Left ventricle myocardium inferior (tissue), 1 donor: ENCODE measurements at places on chromosomes 6 and 20.

DNA sequence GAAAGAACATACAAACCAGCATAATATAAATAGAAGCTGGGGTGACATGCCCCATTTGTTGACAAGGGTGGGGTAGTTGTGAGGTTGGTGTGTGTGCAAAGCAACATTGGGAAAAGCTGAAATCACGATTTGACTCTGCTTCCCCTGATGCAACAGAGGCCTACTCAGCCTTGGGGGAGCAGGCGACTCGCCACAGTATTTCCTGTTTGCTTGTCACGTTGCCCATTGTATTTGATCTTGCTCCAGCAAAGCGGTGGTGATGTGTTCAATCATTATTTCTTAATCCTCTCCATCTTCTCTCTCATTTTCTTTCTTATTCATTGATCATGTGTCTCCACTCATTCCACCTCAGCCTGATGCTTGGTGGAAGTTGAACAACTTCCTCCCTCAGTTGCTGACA is 165.8 kb upstream of the CITED2 start:
- no peak for DNase-seq

DNA sequence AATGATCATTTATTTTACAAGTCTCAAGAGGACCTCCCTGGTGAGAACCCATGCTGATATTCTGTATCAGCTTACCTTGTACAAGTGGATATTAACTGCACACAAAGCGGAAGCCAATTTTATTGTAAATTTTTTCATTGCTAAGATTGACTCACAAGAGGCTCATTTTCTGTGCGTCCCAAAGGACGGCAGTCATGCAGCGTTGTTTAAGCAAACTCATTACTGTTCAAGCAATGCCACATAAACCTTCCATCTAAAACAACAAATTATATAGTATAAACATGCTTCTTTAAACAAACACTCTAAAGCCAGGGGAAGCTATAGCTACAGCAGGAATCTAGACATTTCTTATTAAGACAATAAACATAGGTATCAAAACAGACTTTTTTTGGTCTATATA is 575.3 kb downstream of the FRK start:
- DNase-seq = no peak

- no peak for DNase-seq
These were observed 76.8 kb downstream of the TTLL2 start for GRCh38 chr6:167401525-167402194.

- no peak for DNase-seq
These were observed 185.8 kb downstream of the QKI start for GRCh38 chr6:163600331-163600730.

- no peak for DNase-seq
These were observed 3.2 kb upstream of the TREML1 start for GRCh38 chr6:41157323-41157722.

DNA sequence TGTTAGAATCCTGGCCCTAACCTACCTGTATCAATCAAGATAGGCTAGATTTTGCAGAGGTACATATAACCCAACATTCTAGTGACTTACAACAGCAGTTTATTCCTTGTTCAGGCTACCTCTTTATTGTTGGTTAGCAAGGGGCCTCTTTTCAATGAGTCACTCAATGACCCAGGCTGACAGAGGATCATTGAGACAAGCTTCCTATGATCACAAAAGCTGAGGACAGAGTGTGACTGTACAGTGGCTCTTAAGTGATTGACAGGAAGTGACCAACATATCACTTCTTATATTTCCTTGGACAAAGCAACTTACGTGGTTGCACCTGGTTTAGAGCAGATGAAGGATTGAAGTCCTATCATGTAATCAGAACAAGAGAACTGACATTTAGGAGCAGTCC is 740.9 kb downstream of the FRK start:
- DNase-seq = no peak

DNA sequence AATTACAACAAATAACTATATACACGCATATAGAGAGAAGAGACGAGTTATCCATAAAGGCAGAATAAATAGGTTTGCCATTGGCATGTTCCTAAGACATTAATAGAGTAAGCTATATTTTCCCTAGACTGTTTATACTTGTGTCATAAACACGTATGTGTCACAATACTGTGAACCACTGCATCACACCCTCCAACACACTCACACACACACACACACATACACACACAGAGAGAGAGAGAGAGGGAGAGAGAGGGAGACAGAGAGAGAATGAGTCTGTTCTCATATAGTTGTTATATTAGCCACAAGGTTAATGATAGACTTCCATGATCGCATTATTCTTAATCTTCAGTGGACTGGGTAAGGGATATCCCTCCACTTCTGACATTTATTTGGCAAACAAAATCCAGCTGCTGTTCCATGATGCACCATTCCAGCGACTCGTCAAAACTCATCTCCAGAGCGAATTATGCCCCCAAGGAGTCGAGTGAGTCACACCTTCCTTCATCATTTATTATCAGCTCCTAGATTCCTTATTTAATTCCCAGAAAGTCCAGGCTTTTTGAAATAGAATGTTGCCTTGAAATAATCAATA is 82.8 kb upstream of the HIVEP1 start:
- no peak for DNase-seq

DNA sequence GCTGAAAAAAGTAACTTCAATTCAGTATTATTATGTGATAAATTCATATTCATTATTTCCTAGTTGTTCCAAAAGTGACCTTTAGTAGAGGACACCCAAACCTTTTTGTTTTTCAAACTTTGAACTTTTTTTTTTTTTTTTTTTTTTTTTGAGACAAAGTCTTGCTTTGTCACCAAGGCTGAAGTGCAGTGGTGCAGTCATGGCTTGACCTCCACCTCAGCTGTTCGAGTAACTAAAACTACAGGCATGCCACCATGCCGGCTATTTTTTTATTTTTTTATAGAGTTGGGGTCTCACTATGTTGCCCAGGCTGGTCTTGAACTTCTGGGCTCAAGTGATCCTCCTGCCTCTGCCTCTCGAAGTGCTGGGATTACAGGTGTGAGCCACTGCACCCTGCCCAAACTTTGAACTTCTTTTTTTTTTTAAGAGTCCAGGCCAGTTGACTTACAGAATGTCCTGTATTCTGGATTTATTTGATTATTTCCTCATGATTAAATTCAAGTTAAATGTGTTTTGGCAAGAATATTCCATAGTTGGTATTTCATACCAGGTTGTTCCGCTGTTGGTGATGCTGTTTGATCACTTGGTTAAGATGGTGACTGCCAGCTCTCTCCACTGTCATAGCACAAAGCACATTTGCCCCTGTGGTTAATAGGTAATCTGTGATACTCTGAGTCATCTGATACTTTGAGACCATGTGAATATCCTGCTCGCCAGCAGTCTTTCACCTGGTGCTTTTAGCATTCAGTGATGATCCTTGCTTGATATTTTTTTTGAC is 48.0 kb downstream of the VAPB start:
- DNase-seq = no peak

DNA sequence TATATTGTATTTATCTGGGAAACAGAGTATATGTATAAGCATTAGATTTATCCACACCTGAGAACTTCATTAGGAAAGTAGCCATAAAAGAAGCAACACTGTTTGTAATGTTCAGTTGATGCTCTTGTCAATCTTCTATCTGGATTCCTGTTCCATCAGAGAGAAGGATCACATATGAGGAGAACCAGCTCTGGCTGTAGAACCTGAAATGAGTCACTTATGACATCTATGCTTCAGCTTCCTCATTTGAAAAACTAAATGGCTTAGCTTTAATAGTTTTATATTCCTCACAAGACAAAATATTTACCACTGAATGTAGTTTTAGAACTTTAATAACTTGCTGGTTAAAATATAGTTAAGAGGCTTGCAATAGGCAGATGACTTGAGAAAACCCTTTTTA is 144.7 kb downstream of the TASP1 start:
- DNase-seq = no peak

DNA sequence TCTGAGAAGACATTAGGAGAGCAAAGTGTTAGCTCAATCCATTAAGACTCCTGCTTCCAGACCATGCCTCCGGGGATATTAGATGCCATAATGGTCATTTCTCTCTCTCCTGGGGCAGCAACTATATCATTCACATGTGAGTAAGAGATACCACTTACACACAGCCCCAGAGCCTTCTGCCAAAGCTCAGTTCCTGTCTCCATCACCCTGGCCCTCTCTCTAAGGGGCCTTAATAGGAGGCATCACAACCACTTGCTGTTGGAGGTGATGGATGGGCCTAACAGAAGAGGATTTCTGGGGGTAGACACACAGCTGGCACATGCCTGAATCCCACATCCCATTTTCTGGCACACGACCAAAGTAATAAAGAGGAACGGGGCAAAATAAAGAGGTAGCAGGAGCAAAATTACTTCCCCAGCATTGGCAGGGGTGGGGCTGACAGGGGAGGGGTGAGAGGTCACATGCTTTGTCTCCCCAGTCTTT is 34.0 kb upstream of the VSTM2L start:
- DNase-seq = no peak

GRCh38 chr20:11178946-11179654 is 505.3 kb upstream of the JAG1 start:
- DNase-seq = no peak

DNA sequence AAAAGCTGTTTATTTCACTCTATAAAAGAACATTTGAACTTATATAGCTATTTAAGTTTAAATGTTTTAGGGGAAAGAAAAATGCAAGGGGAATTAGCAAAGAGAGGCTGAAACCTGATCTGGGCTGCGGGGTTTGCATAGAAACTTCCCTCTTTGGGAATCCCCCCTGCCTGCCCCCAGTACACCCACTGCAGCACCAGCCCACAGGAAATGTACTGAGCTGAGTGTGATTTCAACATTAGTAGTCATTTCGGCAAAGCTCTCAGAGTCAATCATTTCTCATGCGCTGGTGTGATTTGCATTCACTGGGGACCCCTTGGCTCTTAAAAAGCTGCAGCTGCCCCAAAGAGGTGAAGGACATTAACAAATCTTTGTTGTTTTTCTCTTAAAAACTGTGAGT is 859.4 kb downstream of the MAFB start:
- no peak for DNase-seq

DNA sequence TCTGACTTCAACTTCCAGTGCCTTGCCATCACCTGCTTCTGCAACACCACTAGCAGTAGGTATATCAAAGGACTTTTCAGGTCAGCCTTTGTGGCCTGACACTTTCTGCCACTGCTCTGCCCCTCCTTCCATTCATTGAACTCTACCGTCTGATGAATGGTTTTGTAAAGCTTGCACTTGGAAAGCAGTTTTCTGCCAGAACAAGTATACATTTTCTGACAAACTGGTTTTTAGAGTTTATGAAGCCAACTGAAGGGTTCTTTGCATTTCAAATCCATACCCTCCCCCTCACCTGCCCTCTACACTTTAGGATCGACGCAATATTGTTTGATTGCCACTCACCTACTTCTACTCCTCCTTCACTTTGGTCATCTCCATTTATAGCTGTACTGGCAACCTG is 603.1 kb downstream of the HACE1 start:
- DNase-seq = no peak

GRCh38 chr6:84639396-84639795 is 125.0 kb downstream of the TBX18 start:
- DNase-seq = no peak

DNA sequence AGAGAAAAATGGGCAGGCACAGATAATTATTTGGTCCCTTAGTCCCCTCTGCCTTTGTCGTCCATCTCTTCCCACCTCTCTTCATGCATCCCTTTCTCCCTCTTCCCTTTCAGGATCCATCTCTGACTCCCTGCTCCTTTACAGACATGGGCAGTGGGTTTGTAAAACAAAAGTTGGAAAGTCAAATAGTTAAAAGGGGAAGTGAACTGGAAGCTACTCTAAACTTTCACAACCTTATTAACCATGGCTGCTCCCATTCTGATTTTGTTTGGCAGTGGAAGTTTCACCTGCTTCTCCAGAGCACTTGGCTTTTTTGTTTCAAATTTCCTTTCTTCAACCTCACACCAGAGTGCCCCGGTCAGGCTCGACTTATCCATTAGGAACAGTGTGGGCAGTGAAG is 1.2 kb downstream of the HLA-DQA2 start:
- no peak for DNase-seq

DNA sequence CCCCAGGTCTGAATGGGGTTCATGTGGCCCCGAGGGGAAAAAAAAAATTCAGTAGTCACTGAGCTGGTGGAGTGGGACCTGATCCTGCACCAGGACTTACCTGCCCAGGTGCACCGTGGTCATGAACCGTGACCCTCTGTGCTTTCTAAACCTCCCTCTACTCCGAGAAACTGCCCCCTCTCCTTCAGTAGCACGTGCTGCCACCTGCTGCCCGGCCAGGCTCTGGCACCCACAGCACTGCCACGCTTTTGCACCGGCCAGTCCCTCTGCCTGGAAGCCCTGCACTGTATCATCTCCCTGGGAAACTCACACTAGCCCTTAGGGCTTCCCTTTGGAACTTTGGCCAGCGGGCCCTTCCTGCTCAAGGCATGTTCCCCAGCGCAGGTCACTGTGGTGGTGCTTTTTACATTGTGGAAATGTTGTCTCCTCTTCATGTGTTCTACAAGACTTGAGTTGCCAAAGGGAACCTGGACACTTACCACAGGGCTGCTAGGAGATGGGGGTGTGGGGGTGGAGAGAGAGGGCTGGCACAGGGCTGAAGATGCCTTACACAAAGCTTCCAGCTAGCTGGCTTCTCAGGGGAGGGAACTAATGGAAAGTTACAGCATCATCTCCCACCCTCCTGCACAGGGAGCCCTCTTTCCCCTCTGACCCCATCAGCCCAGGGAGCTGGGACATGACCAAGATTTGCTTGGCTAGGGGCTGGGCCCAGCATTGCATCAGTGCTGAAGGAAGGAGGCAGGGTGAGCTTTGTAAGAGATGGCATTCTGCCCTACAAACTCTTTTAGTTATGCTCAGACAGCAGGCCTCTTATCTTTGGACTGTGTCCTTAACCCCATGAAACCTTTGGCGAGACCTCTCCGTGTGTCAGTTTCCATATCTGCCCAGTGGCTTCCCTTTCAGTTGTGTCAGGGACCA is 2.5 kb upstream of the PTPRT start:
- no peak for DNase-seq

- no peak for DNase-seq
These were observed 36.0 kb downstream of the ARFGEF2 start for GRCh38 chr20:48957533-48957932.

DNA sequence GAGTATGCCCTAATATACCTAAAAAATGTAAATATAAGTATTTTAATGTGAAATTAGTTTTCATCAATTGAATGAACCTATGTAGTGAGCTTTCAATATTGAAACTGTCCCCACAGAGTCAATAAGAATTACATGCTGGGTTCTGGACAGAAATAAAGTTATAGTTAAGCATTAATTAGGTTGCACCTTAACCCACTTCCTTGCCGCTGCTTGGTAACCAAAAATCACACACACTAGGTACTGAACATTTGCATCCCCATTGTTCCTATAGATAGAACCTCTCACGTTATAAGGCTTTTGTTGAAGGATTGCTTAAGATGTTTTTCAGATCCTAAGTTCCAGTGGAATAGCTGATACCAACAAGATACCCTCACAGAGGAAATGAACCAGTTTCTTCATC is 237.1 kb upstream of the OPRM1 start:
- DNase-seq = no peak

- DNase-seq = no peak
These were observed at the start of gene KCNQ5 for GRCh38 chr6:72621291-72622093. TSS of gene KCNQ5 (plus strand) at chr6:72622064.

GRCh38 chr6:74899416-74899815 is 306.4 kb downstream of the COL12A1 start:
- DNase-seq = no peak
